Astrocyte (in vitro differentiated cells and primary cell): ENCODE measurements at places on chromosomes 7 and 10. TPM values are rescaled to one million over a fixed set of nuclear protein-coding genes. Genes with fewer than 3 reads are reported as not detected.

- no peak for DNase-seq
These were observed 56.0 kb upstream of the PITRM1 start for GRCh38 chr10:3228629-3228945.

DNA sequence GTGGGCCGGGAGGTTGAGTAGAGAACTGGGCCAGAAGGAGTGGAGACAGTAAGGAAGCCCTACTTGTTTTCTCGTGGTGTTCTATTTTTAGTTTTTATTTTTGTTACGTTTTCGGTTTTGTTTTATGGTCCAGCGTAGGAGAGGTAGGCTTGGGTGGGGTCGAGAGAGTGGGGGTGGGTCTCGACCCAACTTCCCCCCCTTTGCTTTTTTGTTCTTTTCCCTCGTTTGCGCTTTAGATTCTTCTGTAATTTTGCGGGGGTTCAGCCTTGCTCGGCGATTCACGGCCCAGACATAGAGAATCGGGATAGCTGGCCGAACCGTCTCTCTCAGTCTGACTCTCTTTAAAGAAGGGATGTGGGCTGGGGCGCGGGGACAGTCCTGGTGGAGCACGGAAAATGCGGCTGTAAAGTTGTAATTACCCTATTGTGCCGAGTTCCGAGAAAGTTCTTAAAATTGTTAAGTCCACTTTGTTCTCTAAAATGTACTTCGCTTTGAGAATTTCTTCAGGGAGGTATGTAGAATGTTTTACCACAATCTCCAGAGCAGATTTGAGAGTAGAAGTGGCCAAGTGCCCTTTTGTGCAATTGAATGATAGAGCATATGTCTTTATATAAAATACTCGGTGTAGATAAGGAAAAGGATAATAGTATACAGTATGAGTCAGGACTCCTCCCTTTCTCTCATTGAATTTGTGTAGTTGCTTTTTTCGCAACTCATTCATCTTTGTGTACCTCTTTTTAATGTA lies 816 bp downstream of the DMTF1 start:
- no peak for DNase-seq

DNA sequence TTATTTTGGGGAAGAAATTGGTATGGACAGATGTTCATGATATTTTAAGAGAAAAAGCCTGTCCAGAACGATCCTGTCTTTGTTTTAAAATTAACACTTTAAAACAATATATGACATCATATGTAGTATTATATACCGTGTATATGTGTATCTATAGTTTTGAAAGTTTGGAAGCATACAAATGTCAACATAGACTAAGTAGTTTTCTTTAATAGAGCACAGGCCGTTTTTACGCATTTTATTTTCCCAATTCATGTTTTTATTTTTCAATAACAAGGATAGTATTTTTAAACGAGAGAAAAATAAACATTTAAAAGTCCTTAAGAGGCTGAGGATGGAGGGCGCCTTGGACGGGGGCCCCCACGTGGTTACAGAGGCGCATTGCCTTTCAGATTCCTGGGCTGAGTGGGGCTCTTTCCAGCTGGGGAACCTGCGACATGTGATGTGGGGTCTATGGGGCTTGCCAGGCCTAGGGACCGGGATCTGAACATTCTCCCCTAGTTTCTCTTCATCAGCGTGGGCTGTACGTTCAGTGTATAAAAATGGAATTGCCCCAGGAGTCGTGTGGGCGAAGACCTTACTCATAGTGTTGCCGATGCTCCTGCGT lies 127.8 kb upstream of the ZNF746 start:
- peak; percentile 26 for DNase-seq

DNA sequence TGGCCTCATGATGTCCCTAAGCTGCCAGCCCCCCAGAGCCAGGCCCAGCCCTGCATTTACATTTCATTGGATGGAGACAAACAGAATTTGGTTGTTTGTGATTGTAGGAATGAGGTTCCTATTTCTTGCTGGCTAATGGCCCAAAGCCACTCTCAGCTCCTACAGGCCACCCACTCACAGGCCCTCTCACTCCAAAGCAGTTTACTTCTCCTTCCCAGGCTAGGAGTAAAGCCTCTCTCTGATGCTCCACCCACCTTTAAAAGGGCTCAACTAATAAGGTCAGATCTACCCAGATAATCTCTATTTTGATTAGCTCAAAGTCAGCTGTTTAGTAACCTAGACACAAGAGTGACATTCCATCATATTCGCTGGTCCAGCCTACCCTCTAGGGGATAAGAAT lies 11.2 kb upstream of the CUZD1 start:
- no peak for DNase-seq

Gene SEMA3A
- 22.0 and 31.3 TPM in 2 replicates for total RNA-seq
